ENCODE measurements at places on chromosomes 12 and 14.
A peak's percentile ranks its signal among the peaks of the same experiment; 100 is the strongest.

GRCh38 chr12:873954-874353, 75.5 kb downstream of the RAD52 start:
- no peak for DNase-seq

DNA sequence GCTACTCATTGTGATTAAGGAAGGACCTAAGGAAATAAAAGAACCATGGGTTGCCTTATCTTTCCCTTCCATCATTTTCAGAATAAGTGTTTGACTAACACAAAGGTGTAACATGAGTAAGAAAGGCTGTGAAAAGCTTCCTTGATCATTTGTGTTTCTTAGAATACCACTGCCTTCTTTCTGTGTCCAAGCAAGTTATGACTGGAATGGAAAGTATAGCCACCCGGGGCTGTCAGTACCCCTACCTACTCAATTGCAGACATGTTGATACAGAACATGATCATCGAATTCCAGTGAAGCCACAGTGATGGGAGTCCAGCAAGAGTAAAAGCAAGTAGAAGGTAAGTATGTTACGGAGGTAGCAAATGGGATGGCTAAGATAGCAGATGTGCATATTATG, 209.8 kb downstream of the PELI2 start:
- no peak for DNase-seq

- DNase-seq, result no peak
Measured at GRCh38 chr12:81819991-81820633, 61.0 kb upstream of the PPFIA2 start.

- DNase-seq, result no peak
Measured at GRCh38 chr12:70719071-70719470, 81.8 kb upstream of the PTPRB start.

- no peak for DNase-seq
Measured at GRCh38 chr12:86186449-86186848, 69.7 kb downstream of the MGAT4C start.

- no peak for DNase-seq
Measured at GRCh38 chr12:121397521-121397920, 2.4 kb upstream of the RNF34 start.

DNA sequence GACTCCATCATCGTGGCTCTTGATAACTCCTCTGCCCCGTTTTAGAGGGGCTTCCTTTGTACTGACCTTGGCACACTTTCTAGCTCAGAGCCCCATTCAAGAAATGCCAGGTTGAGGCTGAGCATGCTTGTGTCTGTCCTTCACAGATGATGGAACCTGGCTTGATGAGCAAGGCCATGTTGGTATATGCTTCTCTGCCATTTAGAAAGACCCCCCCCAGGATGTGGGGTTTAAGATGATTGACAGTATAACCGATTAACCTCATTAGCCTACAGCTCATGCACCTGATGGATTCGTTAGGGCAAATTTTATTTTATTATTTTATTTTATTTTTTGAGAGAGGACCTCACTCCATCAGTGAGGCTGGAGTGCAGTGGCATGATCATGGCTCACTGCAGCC, 21.0 kb downstream of the BATF start:
- DNase-seq, result no peak

DNA sequence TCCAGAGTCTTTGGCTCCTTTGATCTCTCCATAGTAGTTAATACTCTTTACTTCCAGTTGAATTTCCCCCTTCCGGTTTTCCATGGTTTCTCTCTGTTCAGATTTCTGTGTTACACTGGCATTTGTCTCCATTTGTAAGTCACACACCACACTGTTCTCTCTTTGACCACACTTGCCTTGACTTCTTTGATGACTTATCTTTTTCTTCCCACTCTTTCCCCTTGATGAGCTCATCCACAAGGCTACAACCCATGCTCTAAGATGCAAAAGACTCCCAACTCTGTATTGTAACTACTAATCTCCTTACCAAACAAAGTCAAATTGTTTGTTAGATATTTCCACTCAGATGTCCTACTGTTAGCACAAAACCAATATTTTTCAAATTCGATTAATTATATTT, 242.7 kb upstream of the E2F7 start:
- DNase-seq, result no peak

DNA sequence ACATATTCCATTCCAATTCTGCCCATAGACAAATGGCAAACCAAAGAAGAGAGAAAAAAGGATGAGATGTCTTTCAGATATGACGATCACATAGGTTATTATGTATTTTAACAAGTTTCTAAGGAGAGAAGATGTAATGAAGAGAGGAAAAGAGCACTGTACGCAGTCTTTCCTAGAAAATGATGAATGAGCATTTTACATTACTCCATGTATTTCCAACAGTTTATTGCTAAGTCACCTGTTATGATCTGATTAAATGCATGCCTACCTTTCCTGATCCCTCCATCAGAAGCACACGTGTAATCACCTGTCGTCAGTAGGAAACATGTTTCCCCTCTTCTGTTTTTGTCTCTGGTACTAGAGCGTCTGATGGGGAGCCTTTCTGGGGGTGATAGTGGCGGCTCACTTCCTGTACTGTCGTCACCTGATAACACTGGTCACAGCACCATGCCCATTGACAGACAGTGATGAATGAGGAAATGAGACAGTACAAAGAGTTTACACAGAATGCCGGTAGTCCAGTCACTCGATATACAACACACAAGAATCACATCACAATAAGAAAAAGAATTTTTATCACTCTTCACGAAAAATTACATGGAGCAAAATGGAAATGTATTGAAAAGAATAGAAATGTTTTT, 161.6 kb downstream of the KCNC2 start:
- DNase-seq, result no peak

DNA sequence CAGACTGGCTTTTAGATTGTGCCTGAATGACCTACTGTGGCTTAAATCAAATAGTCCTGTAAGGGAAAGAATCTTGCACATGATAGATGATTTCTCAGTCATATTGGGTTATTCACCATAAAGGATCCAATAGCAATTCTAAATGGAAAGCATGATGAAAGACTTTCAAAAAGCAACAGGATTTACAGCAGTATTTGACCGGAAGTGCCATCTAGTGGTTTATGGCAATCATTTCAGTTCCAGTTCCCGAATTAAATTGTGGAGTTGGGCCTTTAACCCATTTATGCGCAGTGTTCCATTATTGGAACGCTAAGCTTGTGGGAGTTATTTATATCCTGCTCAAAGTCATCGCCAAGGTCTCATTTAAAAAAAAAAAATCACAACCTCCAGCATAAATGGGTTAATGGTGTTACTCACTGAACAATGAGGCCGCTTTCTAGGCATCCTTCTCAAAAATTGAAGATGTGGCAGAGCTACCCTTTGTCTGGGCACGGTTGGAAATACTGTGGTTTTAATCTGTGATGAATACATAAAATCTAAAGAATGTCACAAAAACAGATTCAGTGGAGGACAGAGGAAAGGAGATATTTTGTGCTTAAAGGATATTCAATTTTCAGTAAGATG, 60.8 kb upstream of the REP15 start:
- DNase-seq, result no peak

GRCh38 chr14:69643430-69644200, 32.2 kb downstream of the SUSD6 start:
- DNase-seq, result peak; percentile 72

- DNase-seq, result no peak
Measured at GRCh38 chr14:96254687-96255086, 1.3 kb upstream of the BDKRB1 start.
